ENCODE measurements at places on chromosomes 3 and 15. TPM values are rescaled to one million over a fixed set of nuclear protein-coding genes. Genes with fewer than 3 reads are reported as not detected.

The FBXL2 gene
- 44.7 TPM for polyA plus RNA-seq

The NSUN3 gene
- 3.8 TPM for polyA plus RNA-seq

The TMCO5A gene
- not detected for polyA plus RNA-seq

The PCLAF gene
- polyA plus RNA-seq, result 55.2 TPM

The HYAL1 gene
- polyA plus RNA-seq, result 3.3 TPM

The LACTB gene
- polyA plus RNA-seq, result 14.0 TPM

The CFAP100 gene
- polyA plus RNA-seq, result not detected

The CCR5 gene
- not detected for polyA plus RNA-seq

The ADPRH gene
- polyA plus RNA-seq, result 3.5 TPM

The EIF4E3 gene
- 1.3 TPM for polyA plus RNA-seq

The CEMIP gene
- polyA plus RNA-seq, result 0.02 TPM

The HEG1 gene
- polyA plus RNA-seq, result 40.9 TPM

The ACAD9 gene
- polyA plus RNA-seq, result 55.2 TPM

The TERC gene
- polyA plus RNA-seq, result 2.6 TPM

DNA sequence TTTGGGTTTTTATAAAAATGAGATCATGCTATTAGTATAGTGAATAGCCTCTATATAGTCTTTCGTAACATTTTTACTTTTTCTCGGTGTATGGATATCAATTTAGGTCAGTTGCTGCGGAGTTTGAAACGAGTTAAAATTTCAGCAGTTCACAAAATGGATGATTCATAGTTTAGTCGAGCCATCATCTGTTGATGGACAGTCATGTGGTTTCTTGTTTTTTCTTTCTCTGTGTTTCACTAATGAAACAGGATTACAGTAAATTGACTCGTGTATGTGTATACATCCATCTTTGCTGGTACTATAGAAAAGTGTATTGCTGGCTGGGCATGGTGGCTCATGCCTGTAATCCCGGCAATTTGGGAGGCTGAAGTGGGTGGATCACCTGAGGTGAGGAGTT lies 106.8 kb downstream of the IGF1R start:
- peak; percentile 18 for DNase-seq

DNA sequence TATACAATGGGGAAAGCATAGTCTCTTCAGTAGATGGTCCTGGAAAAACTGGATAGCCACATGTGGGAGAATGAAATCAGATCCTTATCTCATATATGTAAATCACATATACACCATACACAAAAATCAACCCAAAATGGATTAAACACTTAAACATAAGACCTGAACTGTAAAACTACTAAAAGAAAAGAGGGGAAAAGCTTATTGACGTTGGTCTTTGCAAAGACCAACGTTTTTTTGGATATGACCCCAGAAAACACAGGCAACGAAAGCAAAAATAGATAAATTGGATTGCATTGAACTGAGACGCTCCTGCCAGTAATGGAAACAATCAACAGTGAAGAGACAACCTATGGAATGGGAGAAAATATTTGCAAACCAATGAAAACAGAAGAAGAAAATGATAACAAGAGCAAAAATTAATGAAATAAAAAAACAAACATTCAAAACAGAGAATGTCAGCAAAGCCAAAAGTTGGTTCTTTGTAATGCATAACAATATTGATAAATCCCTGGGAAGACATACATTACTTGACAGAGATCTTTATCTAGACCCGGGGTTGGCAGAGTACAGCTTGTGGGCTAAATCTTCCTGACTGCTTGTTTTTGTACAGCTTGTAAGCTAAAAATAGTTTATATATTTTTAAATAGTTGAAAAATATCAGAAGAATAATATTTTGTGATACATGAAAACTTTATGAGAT lies 86.9 kb downstream of the NEO1 start:
- DNase-seq, result no peak

DNA sequence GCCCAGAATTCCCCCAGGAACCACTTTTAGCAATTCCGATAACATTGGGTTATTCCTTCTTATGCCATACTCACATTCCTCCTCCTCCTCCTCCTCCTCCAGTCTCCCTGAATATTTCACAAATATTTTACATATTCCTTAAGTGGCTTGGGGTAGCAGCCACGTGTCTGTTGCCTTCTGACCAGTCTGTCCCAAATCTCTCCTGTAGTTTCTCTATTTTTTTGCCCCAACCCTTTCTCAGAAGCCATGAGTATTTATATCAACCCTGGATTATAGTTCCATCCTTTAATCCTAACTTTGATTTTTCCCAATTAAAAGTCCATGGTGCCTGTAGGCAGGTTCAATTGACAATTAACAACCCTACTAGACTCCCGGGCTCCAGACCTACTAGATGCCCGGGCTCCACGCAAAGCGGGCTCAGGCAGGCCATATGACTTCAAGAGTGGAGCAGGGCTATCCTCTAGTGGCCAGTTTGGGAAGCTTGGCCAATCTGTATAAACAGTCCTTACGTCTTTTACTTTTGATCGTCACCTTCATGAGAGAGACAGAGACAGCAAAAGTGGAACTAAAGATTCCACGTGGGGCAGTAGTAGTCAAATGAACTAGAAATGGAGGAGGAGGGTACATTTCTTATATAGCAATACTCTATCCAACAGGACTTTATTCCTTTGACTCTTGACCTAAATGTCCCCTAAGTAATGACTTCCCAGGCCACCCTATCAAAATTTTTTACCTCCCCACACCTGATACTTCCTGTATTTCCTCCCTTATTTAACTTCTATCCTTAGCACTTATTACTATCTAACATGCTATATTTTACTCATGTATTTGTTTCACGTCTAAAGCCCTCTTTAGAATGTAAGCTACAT lies 69.7 kb downstream of the USF3 start:
- DNase-seq, result peak; percentile 64

- peak; percentile 51 for DNase-seq
These were observed 27.5 kb downstream of the PLOD2 start for GRCh38 chr3:146133441-146133840.

- DNase-seq, result no peak
These were observed 28.6 kb downstream of the GALNT15 start for GRCh38 chr3:16203031-16203430.

- no peak for DNase-seq
These were observed 181.8 kb upstream of the TBL1XR1 start for GRCh38 chr3:177379045-177379444.

DNA sequence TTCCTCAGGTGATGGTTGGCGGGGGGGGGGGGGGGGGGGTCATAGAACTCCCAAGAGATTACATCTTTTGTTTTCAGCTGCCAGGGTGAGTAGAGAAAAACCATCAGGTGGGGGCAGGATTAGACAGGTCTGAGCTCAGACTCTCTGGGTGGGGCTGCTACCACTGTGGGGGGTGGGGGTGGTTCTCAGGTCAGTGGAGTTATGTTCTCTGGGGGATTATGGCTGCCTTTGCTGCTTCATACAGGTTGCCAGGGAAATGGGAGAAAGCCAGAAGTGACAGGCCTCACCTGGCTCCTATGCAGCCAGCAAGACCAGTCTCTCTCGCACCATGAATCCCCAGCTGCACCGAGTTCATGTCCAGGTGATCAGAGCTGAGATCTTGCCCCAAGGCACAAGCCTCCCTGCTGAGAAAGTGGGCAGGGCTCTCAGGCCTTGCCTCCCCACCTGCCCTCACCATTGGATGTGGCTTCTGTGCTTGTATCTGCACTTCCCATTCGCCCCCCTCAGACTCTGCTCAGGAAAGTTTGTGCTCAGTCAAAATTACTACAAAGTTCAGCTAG lies 828.1 kb downstream of the MCTP2 start:
- no peak for DNase-seq

DNA sequence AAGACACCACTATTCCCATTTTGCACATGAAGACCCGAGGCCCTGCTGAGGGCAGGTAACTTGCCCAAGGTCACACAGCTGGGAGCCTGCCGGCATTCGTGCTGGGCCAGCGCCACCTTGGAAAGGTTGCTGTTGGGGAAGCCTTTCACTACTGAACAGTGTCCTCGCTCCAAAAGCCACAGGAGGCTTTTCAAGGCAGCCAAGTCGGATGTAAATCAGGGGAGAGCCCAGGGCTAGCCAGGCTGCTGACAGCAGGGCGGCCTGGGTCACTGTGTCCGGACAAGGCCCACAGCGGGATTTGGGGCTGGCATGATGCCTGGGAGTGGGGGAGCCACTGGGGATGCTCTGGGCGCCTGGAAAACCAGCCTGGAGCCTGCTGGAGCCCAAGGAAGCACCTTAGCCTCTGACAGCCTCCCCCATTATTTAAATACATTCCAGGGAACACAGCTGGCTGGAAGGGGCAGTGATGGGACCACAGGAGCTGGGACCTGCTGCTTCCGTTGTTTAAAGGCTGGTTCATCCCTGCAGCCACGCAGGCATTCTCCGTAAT lies 10.5 kb downstream of the SLC6A6 start:
- no peak for DNase-seq

DNA sequence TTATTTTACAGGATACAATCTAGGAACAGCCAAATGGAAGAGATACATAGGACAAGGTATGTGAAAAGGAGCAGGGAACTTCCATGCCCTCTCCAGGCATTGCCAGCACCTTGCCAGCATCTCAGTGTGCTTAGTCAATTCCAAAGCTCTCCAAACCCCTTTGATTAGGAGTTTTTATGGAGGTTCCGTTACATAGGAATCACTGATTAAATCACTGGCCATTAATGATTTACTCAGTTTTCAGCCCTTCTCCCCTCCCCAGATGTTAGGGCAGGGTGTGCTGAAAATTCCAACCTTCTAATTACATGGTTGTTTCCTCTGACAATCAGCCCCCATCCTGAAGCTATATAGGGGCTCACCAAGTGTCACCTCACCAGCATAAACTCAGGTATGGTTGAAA lies 11.5 kb downstream of the MYLK start:
- no peak for DNase-seq

GRCh38 chr3:163766112-163766511 lies 1312.2 kb downstream of the SI start:
- no peak for DNase-seq

DNA sequence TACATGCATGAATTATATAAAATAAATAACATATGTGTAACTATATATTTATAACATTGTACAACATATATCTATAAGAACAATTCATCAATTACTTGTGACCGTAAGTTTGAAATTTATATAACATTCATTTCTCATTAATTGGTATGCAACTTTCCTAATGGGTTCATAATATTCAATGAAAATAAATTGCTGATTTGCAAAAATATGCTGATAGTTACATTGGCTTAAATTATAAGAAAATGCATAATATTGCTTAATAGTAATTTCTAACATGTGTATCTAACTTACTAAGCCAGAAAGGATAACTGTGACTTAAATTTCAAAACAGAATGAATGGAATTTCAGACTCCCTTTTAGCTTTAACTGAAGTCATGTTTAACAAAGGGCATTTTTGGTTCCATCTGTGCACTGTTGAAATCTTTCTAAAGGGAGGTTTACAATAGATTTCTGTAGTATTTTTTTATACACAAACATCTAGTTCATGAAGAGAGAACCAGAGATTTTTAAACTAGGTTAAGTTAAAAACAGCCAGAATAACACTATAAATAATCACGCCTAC lies 310.9 kb downstream of the TBC1D5 start:
- DNase-seq, result no peak

GRCh38 chr3:171057072-171057471 lies 30.6 kb upstream of the SLC2A2 start:
- no peak for DNase-seq

GRCh38 chr3:182796310-182796709 lies 3.0 kb downstream of the ATP11B start:
- no peak for DNase-seq

- DNase-seq, result no peak
These were observed 8.2 kb downstream of the PRKCD start for GRCh38 chr3:53169045-53169831.

- no peak for DNase-seq
These were observed 97.3 kb downstream of the EPHB1 start for GRCh38 chr3:134892326-134892725.

GRCh38 chr15:35723852-35724251 lies 177.9 kb upstream of the DPH6 start:
- no peak for DNase-seq

DNA sequence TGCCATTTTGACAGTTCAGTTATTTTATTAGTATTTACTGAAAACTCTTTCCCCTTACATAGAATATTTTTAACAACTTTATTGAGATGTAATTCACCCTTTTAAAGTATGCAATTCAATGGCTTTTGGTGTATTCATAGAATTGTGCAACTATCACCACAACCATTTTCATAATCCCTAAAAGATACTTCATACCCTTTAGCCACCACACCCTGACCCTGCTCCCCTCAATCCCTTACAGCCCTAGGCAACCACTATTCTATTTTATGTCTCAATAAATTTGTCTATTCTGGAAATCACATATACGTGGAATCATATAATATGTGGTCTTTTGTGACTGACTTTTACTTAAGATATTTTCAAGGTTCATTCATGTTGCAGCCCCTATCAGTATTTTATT lies 29.7 kb downstream of the TEX9 start:
- DNase-seq, result no peak

DNA sequence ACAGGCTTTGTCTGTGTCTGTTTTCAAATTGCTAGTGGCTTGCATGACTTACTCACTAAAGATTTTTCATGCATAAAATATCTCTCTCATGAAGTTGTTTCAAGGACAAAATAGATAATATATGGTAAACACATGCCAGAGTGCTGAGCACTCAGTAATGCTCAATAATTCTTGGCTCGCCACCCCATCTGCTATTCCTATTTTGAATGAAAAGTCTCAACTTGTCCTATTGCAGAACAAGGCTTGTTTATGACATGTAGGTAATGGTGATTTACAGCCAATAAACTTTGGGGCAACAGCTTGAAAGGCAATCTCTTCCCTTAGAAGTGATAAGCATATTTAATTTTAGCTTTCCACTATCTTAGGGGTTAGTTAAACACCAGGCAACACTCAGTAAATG lies 789.0 kb upstream of the ROBO1 start:
- no peak for DNase-seq

GRCh38 chr3:167728632-167729323 lies 5.9 kb downstream of the PDCD10 start:
- DNase-seq, result no peak
